ENCODE measurements at places on chromosomes 4 and X. TPM values are rescaled to one million over a fixed set of nuclear protein-coding genes. Genes with fewer than 3 reads are reported as not detected.

Gene SPINK2
- not detected for total RNA-seq

Gene POLA1
- total RNA-seq, result 11.2 TPM

Gene YIPF7
- not detected for total RNA-seq

Gene KLHL4
- total RNA-seq, result 0.08 TPM

Gene RAB33A
- total RNA-seq, result 19.7 TPM

Gene NXF2
- total RNA-seq, result not detected

Gene RASL11B
- total RNA-seq, result 18.2 TPM

Gene ADGRL3
- total RNA-seq, result 84.8 TPM

Gene NR0B1
- total RNA-seq, result 0.43 TPM

Gene GABRG1
- total RNA-seq, result 0.16 TPM

Gene HSD17B13
- total RNA-seq, result 0.66 TPM

Gene ATP1B4
- total RNA-seq, result not detected

Gene AMOT
- total RNA-seq, result 14.1 TPM

Gene RRH
- not detected for total RNA-seq

Gene TCP11X1
- total RNA-seq, result not detected

Gene ARHGAP36
- total RNA-seq, result 0.69 TPM

Gene INPP4B
- 50.9 TPM for total RNA-seq

All from motor neuron (in vitro differentiated cells).